ENCODE measurements at places on chromosomes 3 and 15.

DNA sequence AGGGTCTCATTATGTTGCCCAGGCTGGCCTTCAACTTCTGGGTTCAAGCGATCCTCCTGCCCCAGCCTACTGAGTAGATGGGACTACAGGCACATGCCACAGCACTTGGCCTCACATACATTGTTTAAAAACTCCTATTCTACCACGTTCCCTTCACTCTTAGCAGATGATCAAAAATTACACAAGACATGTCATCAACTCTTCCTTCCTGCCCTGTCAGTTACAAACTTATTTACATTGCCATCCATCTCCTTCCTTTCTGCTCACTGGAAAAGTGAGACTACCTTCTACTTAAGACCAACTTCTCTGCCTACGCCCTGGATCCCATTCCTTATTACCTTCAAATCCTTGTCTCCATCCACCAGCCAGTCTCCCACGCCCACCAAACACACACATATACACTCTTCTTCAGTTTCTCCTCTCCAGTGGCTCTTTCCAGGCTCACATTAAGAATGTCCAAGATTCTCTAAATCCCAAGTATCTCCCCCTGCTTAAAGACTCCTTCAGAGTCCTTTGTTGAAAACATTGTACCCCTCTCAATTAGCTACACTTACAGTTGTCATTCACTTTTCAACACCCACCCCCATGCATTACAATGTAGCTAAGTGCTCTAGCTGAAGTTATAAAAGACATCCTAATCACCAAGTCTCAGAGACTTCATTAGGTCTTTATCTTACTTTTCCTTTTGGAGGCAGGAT is 4.3 kb downstream of the PEAK1 start:
- no peak for DNase-seq

DNA sequence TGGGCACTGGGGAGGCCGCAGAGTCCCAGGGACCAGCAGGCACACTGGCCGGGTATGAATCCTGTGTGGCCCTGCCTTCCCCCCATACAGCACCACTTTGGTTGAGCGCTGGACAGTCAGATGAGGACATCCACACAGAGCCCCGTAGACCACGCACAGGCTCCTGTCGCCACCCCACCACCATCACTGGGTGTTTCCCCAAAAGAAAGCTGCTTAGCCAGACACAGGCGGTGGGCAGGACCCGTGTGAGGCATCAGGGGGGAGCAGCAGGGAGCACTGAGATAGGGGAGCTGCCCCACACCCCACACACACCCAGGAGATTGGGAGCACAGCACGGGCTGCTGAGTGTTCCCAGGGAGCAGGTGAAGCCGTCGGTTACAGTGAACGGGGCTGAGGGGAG is 42.4 kb upstream of the SLC41A3 start:
- peak; percentile 20 for DNase-seq

- no peak for DNase-seq
Measured at GRCh38 chr3:187828579-187829452, 83.5 kb upstream of the BCL6 start.

DNA sequence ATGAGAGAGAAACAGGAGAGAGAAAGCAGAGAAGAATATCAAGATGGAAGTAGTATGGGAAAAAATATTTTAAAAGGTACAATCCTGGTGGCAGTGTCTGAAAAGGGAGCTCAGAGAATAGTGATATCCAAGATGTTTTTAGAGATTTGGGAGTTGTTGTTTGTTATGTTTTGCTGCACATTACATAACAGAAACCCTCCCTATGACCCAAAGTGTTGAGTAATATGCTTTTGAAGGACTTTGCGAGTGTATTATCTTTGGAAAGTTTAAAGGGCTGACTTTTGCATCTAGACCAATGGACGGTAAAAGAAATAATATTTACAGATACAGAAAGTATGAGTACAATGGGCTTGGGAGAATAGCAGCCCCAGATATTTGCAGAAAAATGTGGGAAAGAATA is 759.7 kb downstream of the NTRK3 start:
- no peak for DNase-seq

- DNase-seq, result no peak
Measured at GRCh38 chr3:188746291-188746783, 425.4 kb upstream of the TPRG1 start.

DNA sequence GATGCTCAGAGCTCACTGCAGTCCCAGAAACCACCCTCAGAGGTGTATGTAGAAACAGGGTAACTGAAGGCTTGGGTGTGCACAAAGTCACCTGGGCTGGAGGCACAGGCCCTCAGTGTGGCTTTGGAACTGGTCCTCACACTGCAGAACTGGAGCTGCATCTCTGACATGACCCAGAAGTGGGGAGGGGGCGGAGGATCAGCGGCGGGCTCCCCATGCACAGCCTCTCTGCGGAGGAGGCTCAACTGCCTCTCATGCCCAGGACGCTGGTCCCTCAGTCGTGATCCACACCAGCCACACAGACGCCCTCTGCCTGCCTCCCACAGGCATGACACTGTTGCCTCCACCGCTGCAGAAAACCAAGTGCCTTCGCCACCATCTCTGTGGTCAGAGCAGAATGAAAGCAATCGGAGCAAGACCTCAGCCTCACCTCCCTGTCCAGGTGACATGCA is 73.7 kb downstream of the TM2D3 start:
- no peak for DNase-seq

- no peak for DNase-seq
Measured at GRCh38 chr15:51909584-51909983, 62.0 kb downstream of the LEO1 start.

DNA sequence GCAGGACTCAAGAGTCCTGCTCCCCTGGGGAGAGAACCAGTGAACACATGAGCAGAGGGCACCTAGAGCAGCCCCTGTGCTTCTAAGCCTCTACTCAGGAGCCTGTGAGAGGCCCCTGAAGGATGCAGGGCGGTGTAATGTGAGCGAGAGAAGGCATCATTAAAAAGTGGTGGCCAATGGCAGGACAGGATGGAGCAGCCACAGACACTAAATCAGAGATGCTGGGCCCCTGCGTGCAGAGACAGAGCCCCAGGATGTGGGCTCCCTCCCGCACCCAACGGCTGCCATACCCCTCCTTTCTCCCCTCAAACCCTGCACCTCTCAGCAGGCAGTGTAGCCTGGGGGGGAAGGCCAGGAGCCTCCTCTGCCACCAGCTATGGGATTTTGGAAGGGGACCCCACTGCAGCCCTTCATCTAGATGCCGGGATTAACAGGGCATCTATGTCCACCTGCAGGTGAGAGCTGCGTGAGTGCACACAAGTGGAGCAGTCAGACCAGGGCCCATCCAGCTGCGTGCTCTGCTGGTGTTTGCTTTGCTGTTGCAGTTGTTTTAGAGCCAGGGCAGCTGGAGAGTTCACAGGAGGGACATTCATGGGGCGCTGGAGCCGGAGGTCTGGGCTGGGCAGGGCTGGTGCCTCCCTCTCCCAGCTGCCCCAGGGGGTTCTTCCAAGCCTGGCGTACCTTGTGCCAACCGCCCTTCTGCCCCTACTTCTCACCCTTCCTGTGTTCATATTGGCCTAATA is 5.1 kb upstream of the IQSEC1 start:
- no peak for DNase-seq

DNA sequence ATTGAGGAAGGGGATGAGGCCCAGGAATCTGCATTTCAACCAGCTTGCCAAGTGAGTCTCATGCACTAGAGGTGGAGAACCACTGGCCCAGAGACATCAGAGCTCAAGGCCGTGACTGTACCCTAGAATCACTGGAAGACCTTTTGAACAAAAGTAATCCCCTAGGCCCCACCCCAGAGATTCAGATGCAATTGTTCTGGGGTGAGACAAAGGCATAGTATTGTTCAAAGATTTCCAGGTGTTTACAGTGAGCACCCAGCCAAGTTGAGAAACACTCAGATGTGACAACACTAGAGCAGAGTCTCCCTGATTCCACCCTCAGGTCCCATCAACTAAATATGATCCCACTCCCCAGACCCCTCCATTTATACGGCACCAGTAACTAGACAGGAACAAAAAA is 290.3 kb upstream of the TLE3 start:
- no peak for DNase-seq

DNA sequence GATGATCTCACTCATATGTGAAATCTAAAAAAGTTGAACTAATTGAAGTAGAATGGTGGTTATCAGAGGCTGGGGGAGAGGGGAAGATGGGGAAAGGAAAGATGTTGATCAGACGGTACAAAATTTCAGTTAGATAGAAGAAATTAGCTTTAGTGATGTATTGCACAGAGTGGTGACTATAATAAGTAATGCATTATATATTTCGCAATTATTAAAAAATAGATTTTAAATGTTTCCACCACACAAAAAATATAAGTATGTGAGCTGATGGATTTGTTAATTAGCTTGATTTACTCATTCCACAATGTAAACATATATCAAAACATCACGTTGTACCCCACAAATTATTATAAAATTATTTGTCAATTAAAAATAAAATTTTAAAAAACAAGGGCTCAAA is 8.1 kb downstream of the SUMF1 start:
- DNase-seq, result no peak

DNA sequence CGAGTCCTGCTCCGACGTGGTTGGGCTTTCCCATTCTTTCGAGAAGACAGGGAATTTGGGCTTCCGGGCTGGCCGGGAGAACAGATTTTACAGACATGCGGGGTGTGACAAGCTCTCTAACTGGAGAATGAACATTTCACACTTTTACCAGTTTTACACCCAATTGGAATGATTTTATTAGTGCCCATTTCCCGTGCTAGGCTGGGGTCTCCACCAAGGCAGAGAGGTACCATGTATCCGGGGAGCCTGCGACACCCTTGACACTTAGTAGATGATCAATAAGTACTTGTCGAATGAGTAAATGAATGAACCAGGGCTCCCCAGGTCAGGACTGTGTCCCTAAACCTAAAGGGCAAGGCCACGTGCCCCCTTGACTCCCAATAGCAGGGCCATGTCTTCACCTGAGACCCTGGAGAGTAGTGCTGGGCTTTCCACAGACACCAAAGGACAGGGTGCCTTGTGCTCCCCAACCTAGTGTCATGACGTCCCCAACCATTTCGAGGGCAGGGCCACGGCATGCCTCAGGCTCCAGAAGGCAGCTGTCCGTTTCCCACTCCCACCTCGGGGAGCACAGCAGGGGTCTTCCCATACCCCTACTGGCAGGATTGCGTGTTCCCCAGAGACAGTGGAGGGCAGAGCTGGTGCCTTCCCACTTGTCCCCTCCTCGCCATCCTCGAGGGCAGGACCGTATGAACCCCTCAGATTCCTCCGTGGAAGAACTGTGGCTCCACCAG is 679 bp upstream of the MYD88 start:
- DNase-seq, result no peak

DNA sequence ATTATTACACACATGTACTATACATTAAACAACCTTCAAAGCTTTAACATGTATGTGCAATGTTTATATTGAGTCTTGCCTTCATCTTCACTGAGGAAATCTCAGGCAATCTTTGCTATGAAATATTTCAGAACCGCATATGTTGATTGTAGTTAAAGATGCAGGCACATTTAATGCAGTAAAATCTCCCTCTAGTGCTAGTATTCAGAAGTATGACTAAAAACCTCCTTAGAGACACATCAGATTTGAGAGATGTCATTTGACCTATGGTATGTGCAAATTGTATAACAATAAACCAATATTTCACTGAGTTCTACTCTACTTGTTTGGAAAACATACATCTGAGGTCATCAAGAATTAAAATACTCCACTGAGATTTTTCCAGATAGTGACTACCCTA is 123.8 kb upstream of the C15orf61 start:
- DNase-seq, result no peak

DNA sequence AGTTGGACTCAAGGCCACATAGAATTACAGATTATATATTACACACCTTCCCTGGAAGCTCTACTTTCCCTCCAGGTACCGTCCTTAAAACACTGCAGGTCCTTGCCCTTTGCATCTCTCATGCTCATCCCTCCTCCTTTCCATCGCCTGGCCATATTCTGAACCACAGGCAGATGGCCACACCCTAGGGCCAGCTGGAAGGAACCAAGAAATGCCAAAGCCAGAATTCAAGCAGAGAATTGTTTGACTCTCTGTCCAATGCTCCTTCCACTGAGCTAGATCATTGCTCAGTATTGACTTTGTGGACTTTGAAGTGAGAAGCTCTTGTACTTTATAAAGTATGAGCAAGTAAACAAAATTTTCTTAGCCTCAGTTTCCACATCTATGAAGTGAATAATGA is 170.3 kb upstream of the SLC24A5 start:
- no peak for DNase-seq

- no peak for DNase-seq
Measured at GRCh38 chr3:65245133-65246063, 557.6 kb upstream of the ADAMTS9 start.

GRCh38 chr3:67715971-67716370 is 61.6 kb upstream of the SUCLG2 start:
- no peak for DNase-seq

DNA sequence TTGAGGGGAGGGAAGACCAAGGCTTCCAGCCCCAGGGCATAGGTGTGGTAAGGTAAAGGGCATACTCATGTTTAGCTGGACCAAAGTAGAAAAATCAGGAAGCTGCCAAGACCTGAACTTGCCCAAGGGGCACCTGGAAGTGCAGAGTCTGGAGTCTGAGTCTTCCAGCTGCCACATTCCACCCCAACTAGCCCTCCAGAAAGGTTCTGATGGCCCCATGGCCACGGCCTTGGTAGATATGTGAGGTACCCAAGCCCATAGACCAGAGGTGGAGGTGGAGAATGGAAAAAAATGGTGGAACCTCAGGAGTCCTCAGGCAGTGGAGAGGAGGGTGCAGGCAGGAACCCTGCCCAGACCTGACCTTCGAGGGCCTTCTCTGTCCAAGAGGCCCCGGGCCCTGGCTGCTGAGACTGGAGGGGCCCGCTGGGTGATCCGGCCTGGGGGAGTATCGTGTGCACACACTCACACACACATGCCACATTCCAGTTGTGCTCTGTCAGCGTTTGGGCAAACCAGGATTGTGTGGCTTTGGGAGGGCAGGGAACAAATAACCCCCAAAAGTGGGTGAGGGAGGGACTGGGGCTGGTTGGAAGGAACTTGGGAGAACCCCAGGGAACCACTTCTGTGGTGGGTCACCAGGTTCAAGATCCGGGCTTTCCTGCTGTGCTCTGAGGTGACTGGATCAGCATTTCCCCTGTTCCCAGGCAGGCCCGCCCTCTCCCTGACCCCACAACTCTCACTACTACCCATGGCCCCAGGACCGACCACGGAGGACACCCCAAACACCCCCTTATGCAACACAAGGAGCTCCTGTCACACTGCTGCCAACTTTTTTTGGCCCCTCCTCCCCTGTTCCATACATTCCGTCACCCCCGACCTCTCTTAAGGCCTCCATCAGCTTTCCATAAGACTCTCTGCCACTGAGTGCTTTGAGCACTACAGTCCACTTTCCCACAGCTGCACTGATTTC is 11.6 kb downstream of the MYL3 start:
- DNase-seq, result peak; percentile 6

DNA sequence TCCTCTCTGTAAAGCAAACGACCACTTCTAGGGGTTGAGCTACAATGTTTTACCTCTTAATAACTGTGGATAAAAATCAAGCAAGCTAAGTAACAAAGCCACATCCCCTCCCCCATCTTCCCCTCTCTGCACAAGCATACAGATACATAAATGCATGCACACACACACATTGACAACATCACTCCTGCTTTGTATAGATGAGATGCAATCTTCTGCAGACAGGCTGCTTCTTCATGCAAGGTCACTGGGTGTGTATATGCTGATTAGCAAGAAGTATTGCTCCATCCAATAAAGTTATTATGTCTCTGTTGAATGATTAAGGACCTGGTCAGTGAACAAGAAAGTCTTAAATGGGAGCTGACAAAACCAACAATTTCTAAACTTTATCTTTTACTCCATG is 8.8 kb upstream of the ATP11B start:
- no peak for DNase-seq

GRCh38 chr3:170563712-170564423 is 22.0 kb downstream of the SLC7A14 start:
- DNase-seq, result no peak
